ENCODE measurements at places on chromosomes 7 and 10.

- DNase-seq: no peak
These were observed 24.0 kb upstream of the PAPSS2 start for GRCh38 chr10:87635498-87636312.

GRCh38 chr7:81842361-81842760, 72.5 kb upstream of the HGF start:
- no peak for DNase-seq

DNA sequence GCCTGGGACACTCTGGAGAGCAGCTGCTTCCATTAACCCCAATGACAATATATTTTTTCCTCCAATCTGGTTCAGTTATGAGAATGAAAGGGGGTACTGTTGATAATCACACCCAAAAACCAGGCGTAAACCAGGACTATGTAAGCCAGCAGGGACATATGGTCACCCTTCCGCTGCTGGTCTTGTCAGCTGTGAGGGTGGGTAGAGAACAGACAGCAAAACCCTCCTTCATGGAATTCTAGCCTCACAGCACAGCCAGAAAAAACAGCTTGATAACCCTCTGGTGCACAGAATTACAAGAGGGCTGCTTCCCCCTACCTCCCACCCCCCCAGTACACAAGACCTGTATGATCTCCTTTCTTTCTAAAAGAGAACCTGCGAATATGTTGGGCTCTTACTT, 368.8 kb upstream of the ZMIZ1 start:
- DNase-seq: no peak

DNA sequence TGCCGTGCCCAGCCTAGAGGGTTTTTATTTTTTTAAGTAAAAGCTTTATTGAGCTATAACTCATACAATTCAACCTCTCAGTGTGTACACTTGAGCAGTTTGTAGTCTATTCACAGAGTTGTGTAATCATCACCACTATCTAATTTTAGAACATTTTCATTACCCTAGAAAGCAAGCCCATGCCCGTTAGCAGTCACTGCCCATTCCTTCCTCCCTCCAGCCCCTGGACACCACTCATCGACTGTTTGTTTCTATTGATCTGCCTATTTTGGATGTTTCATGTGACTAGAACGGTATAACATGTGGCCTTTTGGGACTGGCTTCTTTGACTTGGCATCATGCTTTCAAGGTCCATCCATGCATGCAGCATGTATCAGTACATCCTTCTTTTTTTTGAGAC, 25.7 kb upstream of the SEC61A2 start:
- no peak for DNase-seq

DNA sequence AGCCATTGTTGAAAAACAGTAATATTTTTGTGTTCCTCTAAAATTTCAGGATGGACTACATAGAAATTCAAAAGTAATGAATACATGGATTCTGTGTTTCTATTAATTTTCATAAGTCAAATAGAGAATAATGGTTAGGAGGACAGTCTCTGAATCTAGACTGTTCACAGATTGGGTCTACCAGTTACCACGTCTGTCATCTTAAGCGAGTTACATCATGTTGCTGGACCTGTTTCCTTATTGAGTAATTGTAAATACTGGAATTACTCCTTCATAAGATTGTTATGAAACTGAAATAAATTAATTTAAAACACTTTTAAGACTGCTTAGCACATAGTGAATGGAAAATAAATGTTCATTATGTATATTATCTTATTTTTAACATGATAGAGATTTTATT, 172.3 kb downstream of the KCND2 start:
- DNase-seq: no peak

DNA sequence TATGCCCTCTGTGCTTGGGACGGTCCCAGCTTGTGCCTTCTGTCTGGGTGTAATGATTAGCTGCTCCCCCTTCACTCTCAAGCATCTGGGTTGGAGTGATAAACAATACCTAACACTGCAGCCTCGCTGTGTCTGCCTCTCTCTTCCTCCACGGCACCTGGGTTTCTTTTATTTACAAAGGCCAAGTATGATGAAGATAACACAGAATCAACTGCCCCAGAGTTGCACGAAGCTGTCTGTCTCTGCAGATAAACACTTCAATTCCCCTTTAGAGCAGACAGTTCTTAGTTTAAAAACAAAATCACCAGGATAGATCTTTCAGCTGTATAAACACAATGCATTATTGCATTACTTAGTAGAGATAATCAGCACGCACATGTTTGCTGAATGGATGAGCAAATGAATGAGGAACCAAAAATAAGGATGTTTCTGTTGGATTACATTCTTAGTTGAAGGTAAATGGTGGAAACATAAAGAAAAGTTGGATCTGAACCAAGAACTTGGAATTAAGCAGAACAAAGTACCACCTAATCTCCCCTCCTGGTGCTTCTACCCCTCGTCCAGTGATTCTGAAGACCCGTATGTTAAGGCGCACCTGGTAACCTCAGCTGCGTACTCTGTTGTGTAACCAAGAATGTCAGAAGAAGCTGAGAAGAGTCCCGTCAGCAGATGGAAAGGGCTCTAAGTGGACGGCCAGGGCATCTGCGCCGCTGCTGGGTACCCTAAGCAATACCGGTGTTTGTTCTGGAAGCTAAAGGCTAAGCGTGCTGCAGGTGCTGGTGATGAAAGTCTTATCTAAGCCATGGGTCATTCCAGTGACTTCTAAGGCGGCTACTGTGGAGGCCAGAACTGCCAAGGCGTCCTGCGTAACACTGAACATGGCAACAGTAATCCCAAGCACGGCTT, 26.6 kb downstream of the INSIG1 start:
- DNase-seq: no peak

DNA sequence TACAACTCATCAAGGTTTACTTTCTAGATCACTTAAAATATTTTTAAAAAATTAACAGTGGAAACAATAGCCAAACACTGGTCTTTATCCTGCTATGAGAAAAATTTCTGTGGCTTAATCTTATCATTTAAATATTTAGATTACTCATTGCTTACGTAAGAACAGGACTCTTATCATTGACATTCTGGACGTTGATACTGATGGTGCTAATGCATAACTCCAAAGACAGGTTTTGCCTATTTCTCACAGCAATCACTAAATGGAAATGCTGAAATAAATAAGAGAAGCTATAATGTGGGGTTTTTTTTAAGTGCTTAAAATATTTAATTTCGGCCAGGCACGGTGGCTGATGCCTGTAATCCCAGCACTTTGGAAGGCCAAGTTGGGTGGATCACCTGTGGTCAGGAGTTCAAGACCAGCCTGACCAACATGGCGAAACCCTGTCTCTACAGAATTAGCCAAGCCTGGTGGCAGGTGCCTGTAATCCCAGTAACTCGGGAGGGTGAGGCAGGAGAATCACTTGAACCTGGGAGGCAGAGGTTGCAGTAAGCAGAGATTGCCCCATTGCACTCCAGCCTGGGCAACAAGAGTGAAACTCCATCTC, 195.0 kb downstream of the HGF start:
- no peak for DNase-seq

- DNase-seq: no peak
These were observed 85.0 kb downstream of the ANKRD61 start for GRCh38 chr7:6116211-6116610.

DNA sequence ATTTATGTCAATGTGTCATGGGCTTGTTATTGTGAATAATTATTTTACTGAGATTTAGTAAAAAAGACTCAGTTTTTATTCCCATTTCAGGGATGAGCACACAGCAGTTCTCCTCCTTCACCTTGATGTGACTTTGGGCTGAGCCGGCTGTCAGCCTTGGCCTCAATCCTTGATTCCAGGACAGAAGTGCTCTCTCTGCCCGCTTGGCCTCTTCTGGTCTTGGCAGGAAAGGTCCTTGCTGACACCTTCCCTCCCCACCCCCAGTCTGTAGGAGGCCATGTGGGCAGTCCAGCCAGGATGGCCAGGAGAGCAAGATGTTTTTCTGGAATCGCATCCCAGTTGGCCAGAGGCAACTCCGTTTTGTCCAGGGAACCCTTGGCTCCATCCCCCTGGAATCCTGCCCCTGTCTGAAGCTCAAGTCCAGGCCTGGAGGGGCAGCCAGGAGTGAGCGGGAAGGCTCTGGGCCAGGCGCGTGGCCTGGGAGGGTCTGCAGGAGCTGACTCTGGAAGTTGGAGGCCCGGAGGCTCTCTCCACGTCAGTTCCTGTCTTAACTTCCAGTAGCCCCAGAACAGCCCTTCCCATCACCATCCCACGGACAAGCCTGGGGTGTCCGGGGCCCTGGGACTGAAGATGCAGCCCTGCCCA, 100.9 kb downstream of the PDGFA start:
- no peak for DNase-seq

DNA sequence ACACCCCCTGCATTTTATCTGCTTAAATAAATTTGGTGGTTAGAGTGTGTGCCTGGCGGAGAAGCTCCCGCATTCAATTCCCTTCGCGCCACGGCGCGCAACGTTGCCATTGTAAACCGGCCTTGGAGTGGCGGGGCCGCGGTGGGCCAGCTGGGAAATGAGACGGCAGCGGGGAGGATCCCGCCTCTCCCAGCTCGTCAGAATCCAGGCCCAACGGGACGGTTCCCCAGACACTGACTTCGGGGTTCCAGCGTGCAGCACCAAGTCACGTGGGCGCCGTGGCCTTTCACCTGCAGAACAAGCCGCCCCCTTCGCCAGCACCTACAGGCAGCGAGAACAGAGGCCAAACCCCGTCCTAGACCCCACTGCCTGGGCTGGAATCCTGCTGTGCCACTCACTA, 103.4 kb downstream of the GRID1 start:
- no peak for DNase-seq

DNA sequence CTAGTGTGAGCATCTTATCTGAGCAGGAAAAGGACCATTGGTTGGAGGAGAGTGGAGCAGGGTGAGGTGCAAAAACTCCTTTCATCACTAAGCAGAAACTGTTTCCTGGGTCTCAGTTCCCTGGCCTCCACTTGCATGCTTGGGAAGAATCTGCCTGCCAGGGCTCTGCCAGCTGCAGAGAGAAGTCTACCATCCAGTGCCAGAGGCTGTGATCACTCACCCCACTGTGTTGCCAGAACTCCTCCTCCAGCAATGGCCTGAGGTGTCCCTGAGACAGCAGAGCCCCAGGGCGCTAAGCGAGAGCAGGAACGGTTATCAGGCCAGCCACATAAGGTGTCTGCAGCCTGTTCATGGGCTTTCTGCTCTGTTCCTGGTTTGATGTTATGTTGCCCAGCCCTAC, 991.4 kb downstream of the CCSER2 start:
- no peak for DNase-seq
